ENCODE measurements at places on chromosomes 11 and 22.

DNA sequence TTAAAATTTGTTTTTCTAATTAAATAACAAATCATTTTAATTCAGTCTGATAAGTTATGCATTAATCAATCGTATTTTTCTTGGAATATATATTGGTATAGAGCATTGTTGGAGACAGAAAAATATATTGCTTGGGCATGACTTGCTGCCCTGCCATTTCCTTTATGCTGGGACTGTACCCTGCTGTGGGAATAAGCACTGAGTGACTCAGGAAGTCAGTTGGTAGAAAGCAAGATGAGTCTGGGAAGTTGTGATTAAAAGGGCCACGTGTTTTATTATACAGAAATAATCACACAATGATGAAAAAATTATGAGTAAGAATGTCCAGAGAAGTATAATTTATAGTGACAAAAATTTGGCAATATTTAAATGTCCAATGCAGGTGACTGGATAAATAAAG, 139.5 kb downstream of the KIF18A start:
- DNase-seq: peak; percentile 2

GRCh38 chr22:42367980-42368378, 64.2 kb downstream of the NFAM1 start:
- DNase-seq: no peak

- no peak for DNase-seq
Observed at GRCh38 chr11:57391539-57391938, 1.1 kb upstream of the PRG2 start.

GRCh38 chr22:46895753-46896152, 133.3 kb downstream of the TBC1D22A start:
- DNase-seq: peak; percentile 39

- DNase-seq: no peak
Observed at GRCh38 chr22:29339381-29340235, 24.1 kb upstream of the RASL10A start.

- no peak for DNase-seq
Observed at GRCh38 chr11:67160872-67161783, 42.1 kb downstream of the KDM2A start.

DNA sequence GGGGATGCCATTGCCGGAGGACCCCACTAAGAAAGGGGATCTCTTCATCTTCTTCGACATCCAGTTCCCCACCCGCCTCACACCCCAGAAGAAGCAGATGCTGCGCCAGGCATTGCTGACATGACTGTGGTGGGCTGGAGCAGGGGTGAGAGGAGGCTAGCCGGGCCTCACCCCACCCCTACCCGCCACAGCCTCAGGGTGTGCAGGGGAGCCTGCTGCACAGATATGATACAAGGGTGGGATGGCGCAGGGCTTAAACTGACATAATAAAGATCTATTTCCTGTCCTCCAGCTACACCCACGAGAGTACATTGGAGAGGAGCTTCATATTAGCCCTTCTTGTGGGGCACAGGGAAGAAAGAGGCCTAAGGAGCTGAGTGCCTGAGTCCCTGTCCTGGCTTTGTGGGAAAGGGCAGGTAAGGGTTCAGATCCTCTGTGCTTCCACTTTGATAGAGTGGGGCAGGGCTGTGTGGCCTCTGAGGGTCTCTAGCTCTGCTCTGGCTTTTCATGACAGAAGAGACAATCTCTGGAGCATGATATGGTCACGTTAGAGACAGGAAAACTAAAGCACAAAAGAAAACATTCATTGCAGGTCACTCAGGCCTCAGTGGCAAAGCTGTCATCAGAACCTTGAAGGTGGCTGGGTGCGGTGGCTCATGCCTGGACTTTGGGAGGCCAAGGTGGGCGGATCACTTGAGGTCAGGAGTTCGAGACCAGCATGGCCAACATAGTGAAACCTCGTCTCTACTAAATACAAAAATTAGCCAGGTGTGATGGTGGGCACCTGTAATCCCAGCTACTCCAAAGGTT, 12.4 kb downstream of the UCP2 start:
- DNase-seq: no peak

GRCh38 chr22:38029901-38030300, 27.3 kb upstream of the PICK1 start:
- DNase-seq: no peak

- peak; percentile 13 for DNase-seq
Observed at GRCh38 chr11:76209375-76209972, 3.2 kb upstream of the WNT11 start.

GRCh38 chr11:117019871-117020270, 78.4 kb downstream of the SIK3 start:
- no peak for DNase-seq

DNA sequence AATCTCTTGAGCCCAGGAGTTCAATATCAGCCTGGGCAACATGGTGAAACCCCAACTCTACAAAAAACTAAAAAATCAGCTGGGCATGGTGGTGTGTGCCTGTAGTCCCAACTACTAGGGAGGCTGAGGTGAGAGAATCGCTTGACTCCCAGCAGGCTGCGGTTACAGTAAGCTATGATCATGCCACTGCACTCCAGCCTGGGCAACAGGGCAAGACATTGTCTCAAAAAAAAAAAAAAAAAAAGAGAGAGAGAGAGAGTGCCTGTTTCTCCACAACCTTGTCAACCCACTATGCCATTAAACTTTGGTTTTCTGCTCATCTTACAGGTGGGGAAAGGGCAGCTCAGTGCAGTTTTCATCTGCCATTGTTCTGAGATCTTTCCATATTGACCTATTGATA, 5.1 kb downstream of the FOLR3 start:
- DNase-seq: no peak

DNA sequence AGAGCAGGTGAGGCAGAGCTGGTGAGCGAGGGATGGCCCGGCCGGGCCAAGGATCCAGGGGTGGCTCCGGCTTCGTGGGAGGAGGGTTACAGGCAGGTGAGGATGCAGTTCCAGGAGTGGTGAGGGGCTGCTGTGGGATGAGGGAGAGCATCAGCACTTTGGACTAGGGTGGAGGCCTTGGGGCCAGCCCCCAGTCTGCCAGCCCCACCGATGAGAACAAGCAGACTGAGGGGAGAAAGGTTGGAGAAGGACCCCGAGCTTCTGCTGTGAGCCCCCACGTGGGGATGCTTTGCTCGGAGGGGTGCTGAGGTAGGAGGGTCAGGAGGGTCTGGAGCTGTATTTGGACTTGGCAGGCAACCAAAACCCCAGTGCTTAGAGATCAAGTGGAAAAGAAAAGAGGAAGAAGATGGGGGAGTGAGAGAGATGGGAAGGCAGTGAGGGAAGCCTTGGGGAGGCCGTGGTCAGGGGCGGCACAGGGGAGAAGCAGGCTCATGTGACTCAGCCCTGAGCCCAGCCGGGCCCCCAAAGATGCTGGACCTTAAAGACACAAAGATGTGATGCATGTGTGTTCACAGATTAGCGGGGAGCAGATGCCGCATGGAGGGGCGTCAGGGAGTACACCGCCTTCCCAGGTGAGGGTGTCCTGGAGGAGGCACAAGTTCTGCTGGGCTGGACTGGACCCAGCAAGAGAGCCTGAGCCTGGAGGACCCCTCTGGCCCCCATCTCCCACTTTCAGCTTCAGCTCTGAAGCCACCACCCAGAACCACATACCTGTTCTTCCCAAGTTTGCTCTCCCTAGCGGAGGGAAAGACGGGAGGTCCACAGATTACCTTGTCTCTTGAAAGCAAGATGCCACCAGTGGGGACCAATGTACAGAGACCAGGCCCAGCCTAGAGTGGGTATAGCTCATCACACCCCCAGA, 91.3 kb downstream of the CDKN1C start:
- no peak for DNase-seq

DNA sequence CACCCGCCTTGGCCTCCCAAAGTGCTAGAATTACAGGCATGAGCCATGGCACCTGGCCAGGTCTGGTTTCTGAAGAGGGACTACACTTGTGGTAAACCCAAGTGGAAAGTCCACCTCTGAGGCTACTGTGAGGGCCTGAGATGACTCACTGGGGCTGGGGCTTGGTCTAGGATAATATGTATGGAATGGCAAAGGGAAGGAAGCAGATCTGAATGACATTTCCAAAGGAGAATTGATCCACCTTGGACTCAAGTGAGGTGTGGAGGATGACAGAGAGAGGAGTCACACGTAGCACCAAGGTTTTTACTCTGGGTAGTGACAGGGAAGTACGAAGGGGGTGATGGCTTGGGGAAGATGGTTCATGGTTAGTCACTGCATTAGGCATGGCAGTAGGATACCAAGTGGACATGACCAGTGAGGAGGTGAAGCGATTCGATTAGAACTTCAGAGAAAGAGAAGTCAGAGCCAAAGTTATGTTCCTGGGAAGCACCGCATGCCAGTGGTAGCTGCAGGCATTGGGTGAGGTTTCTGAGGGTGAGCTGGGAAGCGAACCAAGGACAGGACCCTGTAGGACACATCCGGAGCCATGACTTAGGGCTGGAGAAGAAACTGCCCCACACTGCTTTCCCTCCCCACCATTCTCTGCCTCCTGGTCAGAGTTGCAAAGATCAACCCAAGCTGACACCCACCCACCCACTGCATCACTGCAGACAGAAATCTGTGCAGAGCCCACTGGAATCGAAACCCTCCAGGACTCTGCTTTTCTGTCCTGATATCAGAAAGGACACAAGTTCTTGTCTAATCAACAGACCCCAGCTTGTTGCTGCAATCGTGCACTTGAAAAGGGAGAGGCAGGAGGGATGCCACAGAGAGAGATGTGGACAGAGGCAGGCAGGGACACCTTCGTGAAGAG, 13.0 kb upstream of the BCL9L start:
- DNase-seq: no peak

- DNase-seq: no peak
Observed at GRCh38 chr22:20429254-20430100, 8.1 kb downstream of the SCARF2 start.

- DNase-seq: no peak
Observed at GRCh38 chr22:40451210-40451609, 80.8 kb downstream of the SGSM3 start.

DNA sequence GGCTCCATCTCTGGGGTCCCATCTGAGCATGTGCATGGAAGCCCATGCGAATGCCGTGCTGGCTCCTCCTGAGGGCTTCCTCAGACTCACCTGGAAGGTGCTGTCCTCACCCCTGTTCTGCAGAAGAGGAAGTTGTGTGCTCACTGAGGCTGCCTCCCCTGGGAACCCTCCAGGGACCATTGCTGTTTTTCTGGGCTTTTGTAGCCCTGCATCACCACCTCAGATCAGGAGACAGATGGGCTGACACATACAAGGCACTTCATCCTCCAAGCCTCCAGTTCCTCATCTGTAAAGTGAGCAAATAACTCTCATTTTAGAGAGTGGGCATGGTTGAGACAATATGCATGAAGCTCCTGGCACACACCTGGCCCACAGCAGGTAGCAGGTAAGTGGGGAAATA, 12.1 kb upstream of the LRRC32 start:
- DNase-seq: no peak

- DNase-seq: no peak
Observed at GRCh38 chr11:19392847-19393518, 152.2 kb upstream of the E2F8 start.

DNA sequence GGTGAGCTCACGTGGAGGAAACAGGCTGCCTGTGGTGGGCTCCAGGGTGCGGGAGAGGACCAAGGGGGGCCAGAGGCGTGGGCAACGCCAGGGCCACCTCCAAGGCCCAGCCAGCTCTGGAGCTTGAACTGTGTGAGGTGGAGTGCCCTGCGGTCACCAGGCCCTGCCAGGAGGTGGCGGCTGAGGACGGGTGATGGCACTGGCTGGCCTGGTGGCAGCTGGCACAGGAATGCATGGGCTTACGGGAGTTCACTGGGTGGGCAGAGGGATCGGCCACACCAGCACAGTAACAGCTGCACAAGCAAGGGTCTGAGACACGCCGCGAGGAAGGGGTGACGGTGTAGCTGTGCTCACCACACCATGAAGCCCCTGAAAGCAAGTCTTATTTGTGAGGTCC, 15.8 kb downstream of the TOLLIP start:
- DNase-seq: peak; percentile 44

DNA sequence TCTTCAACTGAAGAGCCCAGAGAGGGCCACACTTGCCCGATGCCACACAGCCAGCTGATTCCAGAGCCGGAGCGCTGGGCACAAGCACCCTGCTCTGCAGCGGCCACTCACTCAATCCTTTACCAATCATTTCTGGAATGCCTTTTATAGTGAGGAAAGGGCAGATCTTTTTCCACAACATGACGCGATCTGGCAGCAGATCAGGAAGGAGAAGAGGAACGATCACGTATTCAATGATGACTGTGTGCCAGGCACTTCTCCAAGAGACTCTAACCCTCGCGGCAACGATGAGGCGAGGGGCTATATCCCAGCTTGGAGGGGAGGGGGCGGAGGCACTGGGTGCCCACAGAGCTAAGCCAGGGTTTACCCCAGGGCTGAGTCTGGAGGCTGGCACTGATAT, 56.3 kb upstream of the TCF20 start:
- peak; percentile 19 for DNase-seq
